ENCODE measurements at places on chromosomes 4 and X. TPM values are rescaled to one million over a fixed set of nuclear protein-coding genes. Genes with fewer than 3 reads are reported as not detected.

The ESX1 gene
- not detected for total RNA-seq

The CTAG2 gene
- not detected for total RNA-seq

The CYTL1 gene
- total RNA-seq = not detected

The TMEM144 gene
- 0.21 TPM for total RNA-seq

The PARM1 gene
- total RNA-seq = 0.05 TPM

The RADX gene
- 14.7 TPM for total RNA-seq

The CXCL11 gene
- total RNA-seq = 0.14 TPM

The NPFFR2 gene
- not detected for total RNA-seq

The LARP7 gene
- 47.1 TPM for total RNA-seq

The GAGE1 gene
- not detected for total RNA-seq

The HERC5 gene
- total RNA-seq = 21.1 TPM

The ARAP2 gene
- 42.5 TPM for total RNA-seq

The ADH1B gene
- total RNA-seq = not detected

The PRRG1 gene
- not detected for total RNA-seq

The GABRG1 gene
- not detected for total RNA-seq

The CLDN24 gene
- not detected for total RNA-seq

The JAKMIP1 gene
- total RNA-seq = 3.9 TPM

The PPEF1 gene
- 0.30 TPM for total RNA-seq

The CXCL9 gene
- 0.33 TPM for total RNA-seq

DNA sequence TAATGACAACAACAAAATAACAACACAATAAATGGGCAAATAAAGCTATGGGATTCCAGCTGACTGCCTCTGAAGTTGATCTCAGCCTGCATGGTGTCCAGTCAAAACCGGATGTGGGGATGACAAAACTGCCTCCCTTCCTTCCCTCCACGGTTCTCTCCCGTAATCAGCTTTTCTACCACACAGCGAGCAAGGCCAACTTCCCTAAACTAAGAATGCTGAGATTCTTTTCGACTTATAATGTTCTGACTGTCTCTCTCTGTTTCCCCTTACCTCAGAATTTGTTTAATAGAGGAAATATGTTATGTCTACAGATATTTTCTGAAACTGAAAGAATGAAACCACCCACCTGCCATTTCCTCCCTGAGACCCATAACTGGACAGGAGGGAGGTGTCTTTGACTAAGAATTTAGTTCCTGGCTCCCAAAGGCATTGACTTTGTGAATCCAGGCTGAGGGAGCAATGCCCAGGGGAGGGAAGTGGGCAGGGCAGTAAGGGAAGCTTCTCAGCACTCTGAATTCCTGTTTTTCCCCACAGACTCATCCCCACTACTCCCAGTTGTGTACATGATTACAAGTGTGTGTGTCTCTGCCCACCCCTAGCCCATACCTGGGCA lies 1.0 kb upstream of the TLR1 start:
- peak; percentile 38 for DNase-seq

DNA sequence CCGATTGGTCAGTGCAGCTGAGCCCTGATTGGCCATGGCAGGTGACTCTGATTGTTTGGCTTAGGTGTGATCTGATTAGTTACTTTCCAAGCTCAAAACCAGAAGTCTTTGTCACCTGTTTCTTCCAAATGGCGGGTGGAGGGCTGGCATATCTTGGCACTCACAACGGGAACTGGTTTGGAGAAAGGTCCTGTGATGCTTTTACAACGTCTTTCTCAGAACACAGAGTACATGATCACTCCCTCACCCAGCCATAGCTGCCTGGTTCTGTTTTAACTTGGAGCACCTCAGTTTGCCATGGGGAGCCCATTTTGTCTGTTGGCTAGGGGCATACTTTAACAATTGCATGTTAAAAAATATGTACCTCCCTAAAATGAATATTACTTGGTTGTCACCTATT lies 13.0 kb upstream of the XK start:
- no peak for DNase-seq

DNA sequence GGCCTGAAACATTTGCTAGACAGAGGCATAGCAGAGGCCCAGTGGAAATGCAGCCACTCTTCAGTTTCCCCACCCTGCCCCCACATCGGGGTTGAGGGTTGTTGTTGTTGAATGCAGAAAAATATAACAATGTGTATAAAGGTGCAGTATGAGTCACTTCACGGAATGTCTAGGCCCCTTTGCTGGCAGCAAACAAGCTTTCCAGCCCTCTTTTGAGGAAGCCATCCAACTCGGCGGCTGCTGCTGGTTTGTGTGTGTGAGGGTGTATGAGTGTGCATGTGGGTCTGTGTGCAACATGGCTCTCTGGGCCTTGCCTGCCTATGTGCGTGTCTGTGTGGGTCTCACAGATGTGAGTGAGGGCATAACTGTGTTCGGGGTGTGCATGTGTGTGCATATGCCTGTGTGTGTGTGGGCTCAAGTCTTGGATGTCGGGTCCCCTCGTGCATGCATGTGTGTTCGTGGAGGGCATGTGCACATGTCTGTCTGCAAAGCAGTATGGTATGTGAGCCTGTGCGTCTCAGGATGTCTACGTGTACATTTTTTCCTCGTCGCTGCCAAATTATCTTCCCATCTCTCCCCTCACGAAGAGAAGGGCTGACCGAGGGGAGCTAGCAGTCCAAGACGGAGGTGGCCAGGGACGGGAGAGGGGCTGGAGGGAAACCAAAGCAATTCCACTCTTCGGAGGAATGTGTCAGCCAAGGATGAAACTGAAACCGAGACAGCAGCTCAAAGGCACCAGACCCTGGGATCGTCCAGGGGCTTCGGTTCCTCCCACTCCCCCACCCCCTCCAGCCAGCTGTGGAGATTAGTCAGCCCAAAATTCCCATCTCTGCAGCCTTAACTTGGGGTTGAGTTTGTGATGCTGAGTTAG lies 8.4 kb upstream of the ELF4 start:
- DNase-seq = peak; percentile 36

- DNase-seq = no peak
Observed at GRCh38 chr4:177092807-177093206, 216.9 kb upstream of the NEIL3 start.

GRCh38 chr4:144507311-144508101 lies 138.4 kb upstream of the HHIP start:
- DNase-seq = no peak

GRCh38 chrX:39451046-39451445 lies 646.7 kb downstream of the BCOR start:
- no peak for DNase-seq

GRCh38 chr4:16532240-16532970 lies 306.1 kb upstream of the TAPT1 start:
- no peak for DNase-seq

DNA sequence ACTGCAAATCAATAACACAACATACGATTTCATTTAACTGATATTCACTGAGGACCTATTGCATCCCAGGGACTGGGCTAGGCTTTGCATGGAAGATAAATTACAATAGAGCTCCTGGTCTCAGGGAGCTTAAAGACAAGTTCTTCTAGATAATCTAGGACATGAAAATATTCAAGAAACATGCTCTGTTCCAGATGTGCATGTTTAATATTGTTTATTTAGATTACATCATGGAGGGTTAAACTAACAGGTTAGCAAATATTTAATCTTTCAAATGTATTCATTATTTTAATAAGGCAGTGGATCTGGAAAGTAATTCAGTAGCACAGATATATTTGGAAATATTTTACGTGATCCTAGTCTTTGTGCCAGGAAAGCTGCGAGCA lies 2430.3 kb downstream of the PCDH7 start:
- DNase-seq = no peak

GRCh38 chr4:68469482-68469881 lies 22.2 kb downstream of the TMPRSS11E start:
- DNase-seq = no peak

DNA sequence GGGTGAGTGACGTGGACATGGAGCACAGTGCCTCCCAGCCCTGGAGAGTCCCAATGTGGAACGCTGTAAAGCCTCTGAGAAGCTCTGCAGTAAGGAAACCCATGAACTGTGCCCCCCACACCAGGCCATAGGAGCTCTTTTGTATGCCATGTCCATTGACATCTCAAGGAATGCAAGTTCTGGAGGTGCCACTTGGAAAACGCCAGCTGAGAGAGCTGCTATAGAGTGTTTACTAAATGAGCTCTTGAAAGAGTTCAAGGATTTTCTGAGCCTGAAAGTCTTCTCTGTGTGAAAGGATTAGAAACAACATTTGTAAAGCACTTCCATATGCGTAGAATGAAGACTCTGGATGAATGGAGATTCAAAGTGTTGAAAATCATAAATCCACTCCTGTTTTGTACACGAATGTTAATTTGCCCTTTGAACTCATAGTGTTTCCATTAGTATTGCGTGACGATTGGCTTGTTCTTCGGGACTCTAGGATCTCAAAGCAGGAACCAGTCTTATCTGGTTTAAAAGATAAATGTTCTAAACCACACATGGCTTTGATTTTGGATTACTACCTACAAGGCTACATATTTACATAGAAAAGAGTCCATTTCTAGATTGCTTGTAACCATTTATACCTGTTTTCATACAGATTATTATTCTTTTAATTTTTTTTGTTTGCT lies 41.8 kb upstream of the STOX2 start:
- DNase-seq = no peak

DNA sequence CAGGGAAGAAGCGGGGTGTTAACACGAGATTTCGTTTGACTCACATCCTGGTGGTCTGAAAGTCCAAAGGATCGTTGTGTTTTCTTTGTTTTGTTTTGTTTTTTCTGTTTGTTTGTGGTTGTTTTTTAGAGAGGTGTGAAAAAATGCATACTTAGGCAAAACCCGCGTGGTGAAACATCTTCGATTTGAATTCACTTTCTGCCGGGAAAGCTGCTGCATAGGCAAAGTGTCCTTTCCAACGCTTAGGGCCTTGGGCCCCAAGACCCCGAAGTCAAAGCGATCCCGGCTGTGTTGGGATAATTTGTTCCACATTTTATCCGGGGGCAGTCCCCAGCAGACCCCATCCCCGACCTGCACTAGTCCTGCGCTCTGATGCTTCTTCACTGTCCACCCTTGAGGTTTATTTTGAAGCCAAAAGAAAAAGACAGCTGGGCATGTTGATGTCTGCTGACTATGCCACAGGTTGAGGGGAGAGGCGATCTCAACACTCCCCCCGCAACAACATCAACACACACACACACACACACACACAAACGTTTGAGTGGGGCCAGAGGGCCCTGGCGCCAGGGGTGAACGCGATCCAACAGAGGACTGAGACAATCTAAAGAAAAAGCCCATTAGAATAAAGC lies 2.0 kb downstream of the MSX1 start:
- no peak for DNase-seq

DNA sequence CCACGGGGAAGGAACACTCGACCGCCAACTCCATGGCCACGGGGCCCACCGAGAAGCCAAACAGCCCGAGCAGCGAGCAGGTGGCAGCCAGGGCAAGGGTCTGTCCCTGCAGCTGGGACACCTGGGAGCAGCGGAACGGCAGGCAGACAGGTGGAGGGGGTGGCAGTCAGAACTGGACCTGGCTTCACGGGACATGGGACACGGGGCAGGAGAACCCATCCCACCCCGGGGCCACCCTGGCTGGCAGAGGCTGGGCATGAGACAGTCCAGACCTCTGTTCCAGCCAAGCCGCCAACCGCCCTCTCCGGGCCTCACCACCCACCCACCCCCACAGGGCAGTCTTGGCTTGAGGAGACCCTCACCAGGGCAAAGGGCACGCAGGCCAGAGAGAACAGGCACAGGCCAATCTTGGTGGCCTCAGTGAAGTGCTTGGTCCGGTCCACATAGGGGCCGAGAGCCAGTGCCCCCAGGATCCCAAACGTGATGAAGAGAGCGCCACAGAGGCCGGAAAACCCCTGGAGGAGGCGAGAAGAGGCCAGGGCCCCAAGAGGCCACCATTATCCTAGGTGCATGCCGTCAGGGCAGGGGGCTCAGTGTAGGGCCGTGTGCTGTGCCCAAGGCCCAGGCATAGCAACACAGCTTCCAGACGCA lies 5.6 kb downstream of the SLC49A3 start:
- peak; percentile 13 for DNase-seq

GRCh38 chr4:141065872-141066271 lies 67.4 kb downstream of the RNF150 start:
- no peak for DNase-seq

DNA sequence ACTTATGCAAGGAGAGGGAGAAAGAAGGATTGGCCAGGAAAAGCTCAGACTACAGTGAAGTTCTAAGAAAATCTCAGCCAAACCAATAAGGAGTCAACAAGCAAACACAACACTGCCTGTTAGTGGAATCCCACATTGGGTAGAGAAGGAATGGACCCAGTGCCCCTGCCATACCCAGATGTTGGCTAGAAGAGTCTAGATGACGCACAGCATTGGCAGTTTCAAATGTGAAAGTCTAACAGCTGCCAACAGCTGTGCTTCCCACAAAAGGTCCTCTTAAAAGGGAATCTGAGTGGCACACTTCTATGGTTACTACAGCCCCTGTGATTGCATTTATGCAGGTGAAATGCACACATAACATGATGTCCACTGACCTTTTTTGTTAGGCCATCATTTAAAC lies 37.2 kb upstream of the CPEB2 start:
- DNase-seq = no peak

DNA sequence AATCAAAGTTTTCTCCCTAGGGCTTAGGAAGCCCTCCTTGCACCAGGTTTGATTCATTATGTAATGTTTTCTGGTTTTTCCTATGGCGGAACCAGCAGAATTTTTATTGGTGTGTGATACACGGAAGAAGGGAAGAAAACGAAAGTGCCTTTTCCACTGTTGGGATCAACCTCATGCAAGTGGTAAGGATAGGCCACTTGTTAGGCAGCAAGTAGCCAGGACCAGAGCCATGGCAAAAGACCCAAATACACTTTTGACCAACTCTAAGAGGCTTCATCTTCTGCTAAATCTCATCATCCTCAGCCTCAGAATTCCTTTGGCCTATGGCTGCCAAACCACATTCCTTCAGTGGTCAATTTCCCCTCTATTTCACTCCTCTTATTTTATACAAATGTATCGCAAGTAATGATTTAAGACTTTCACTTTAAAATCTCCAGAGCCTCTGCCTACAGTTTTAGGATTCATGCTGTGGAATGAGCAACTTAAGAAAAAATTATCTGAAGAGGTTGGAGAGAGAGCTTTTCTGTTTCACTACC lies 21.2 kb downstream of the PPAT start:
- DNase-seq = no peak

- DNase-seq = no peak
Observed at GRCh38 chr4:145734031-145734430, 54.1 kb downstream of the C4orf51 start.

GRCh38 chrX:129653181-129653970 lies 1.4 kb downstream of the APLN start:
- no peak for DNase-seq

GRCh38 chr4:41212616-41213203 lies 1.6 kb downstream of the APBB2 start:
- DNase-seq = peak; percentile 26

DNA sequence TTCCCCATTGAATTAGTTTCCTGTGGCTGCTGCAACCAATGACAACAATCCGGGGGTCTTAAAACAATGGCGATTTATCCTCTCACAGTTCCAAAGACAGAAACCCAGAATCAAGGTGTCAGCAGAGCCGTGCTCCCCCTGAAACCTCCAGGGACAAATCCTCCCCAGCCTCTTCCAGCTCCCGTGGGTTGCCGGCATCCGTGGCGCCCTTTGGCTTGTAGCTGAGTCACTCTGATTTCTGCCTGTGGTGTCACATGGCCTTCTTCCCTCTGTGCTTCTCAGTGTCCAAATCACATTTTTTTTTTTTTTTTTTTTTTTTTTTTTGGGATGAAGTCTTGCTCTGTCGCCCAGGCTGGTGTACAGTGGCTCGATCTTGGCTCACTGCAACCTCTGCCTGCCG lies 64.5 kb upstream of the STX18 start:
- no peak for DNase-seq

- DNase-seq = peak; percentile 7
Observed at GRCh38 chrX:72306085-72306801, 529 bp upstream of the CITED1 start.
